ENCODE measurements at places on chromosomes 6 and 20. TPM values are rescaled to one million over a fixed set of nuclear protein-coding genes. Genes with fewer than 3 reads are reported as not detected.

ZNF831 gene
- polyA plus RNA-seq, result not detected

LAMA2 gene
- 19.5 TPM for polyA plus RNA-seq

FOXO3 gene
- polyA plus RNA-seq, result 36.9 TPM

COL19A1 gene
- polyA plus RNA-seq, result not detected

INSM1 gene
- polyA plus RNA-seq, result not detected

CGAS gene
- polyA plus RNA-seq, result 2.7 TPM

TMEM217 gene
- polyA plus RNA-seq, result 3.0 TPM

SLC25A27 gene
- polyA plus RNA-seq, result 2.7 TPM

PROKR2 gene
- polyA plus RNA-seq, result not detected

RSPO4 gene
- not detected for polyA plus RNA-seq

RARS2 gene
- 33.9 TPM for polyA plus RNA-seq

UCKL1 gene
- 16.7 TPM for polyA plus RNA-seq

PRR18 gene
- polyA plus RNA-seq, result 0.01 TPM

PPP1R16B gene
- not detected for polyA plus RNA-seq
